ENCODE measurements at places on chromosomes 12 and 14.

DNA sequence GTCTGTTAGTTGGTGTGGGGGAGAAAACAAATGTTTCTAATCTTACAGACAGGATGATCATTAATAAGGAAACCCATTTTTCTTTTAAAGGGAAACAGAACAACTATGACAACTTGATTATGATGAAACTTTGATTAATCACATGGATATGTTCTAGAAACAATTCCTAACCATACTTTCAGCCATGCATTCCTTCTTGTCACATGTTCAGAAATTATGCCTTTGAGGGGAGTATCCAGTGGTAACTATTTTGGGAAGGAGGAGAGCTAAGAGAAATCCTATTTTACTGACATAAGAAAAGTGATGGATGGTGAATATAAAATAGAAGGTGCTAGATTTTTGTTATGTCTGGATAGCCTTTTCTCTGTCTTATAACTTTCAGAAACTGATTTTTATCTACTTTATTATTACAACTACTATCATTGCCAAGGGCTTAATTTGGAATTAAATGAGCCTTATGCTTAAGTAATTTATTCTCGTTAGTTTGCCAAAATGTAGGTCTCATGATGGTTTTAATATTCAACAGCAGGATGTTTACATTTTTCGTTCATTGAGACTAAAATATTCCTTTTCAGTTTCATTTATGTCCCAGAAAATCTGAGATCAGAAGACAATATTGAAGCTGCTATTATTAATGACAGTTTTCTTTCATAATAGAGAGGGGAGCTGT is 200.1 kb downstream of the TMTC2 start:
- no peak for DNase-seq

DNA sequence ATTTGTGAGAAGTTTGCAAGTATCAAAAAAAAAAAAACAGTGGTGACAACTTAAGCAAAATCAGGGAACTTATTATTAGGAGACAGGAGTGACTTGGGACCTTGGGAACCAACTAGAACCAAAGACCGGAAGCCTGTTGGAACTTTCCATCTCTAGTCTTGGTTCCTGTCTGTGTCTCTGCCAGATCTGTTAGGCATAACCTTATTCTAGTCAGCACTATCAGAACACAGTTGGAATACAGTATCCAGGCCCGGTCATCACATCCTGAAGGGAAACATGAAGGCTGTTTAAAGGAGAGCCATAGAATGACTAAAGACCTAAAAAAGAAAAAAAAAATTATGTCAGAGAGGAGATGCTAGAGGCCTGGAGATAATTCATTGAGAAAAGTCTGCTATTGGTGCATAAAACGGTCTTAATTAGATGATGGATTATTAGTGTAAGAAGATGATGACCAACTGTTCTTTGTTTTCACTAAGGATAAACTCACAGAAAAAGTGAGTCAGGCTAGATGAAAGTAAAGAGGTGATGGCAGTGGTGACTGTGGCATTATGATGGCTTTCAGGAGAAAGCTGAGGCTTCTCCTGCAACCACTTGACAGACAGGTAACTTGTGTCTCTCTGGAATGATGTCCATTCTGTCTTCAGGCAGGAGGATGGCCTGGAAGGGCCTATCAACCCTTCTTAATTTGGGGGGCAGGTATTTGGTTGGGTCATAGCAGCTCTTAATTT is 28.2 kb downstream of the DACT1 start:
- DNase-seq: no peak

GRCh38 chr12:23169012-23169695 is 544.2 kb downstream of the ETNK1 start:
- no peak for DNase-seq

DNA sequence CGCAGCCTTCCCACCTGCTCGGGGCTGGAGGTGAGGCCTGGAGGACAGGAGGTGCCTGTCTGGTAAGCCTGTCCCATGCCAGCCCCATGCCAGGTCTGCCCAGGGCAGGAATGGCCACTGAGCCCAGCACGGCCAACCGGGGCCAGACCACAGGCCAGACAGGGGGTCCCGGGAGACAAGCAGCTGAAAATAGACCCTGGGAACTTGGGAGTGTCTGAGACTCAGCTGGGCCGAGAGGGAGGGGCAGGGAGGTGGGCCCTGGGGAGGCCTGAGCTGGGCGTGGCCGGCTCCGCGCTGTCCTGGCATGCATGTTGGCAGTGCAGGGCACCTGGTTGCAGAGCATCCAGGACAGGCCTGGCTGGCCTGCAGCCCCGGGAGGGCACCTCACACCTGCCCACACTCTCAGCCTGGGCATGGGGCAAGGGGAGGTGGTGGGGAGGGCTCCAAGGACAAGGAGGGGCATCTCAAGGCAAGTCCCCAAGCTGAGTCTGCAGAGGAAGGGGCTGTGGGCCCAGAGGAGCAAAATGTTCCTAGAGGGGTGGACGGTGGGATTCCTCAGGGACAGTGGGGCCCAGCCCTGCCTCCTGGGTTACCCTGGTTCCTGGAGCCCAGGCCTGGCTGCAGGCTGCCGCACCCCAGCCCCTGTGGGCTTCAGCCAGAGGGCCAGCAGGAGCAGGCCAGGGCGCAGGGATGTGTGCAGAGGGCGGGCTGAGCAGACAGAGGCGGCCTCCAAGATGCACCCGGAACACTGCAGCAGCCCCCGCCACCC is 3.2 kb upstream of the CRIP1 start:
- no peak for DNase-seq

GRCh38 chr12:123261196-123261595 is 10.5 kb downstream of the CDK2AP1 start:
- no peak for DNase-seq

- DNase-seq: no peak
These were observed 68.2 kb upstream of the EVL start for GRCh38 chr14:99996951-99997571.

DNA sequence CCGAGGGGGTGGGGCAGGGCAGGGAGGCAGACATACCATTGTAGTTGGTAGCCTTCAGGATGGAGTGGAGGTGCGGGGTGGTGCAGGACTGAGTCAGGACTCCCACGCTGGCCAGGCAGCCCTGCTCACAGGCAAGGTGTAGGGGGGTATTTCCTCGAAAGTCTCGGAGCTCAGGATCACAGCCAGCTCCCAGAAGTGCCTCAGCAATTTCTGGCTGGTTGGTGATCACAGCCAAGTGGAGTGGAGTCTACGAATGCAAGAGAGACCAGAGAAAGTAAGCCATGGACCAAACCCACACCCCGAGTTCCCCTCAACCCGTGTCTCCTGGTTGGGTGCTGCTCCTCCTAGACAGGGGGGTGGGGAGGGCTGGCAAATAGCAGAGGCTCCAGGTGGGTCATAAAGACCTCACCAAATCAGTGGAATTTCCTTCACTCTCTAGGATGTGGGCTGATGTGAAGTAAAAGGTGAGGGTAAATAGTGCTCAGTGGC is 1.4 kb downstream of the NFKBIA start:
- no peak for DNase-seq

DNA sequence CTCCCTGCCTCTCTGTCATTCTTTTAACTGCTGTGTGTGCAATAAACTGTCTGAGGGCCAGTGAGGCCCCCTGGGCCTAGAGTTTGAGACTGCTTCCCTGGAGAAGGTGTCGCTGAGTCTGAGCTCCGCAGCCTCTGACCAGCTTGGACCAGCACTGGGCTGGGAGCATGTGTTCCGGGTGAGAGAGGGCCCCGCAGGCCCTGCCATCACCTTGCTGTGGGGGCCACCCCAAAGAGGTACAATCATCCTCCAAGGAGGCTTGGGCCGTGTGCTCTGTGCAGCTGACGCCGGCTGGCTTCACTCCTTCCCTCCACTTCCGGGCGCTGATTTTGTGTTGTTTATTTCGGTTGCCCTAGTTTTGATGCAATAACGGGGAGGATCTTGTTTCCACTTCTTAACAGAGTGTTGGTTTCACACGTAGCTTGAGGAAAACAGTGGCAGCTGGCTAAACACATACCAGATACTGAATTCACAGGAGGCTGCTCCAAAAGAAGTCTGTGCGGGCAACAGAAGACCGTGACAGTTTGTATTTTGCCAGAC is 121.6 kb downstream of the TMEM132C start:
- no peak for DNase-seq

DNA sequence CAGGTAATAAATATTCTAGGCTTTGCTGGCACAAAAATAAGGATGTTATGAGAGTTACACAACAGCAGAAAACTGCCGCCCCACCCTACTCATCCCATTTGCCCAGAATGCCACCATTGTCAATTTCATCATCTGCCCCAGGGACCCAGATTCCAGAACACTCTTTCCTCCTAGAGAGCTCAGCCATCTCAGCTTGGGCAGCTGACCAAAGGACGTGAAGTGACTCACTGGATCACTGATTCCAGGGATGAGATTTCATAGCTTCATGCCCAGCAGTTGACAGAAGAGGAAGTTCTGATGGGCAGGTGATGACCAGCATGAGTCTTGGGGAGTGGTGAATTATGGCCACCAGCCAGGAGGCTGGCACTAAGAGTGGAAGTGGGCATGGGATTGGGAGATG is 450.3 kb downstream of the RMST start:
- DNase-seq: no peak

DNA sequence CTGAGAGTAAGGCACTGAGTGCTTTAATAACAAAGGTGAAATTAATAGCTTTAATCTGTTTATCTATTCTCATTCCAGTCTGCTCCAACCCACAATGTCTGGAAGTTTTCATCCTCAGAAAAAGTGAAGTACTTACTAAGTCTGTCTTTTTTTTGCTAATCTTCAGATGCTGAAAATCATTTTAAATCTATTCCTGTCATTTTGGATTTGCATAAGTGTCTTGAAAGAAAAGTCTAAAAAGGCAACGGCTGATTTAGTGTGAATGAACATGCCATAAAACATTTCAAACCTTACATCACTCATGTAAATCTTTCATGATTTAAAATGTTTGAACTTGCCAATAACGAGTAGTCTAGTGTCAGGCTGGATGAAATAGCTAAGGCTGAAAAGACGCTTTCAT is 685.6 kb downstream of the RPS29 start:
- no peak for DNase-seq

- DNase-seq: no peak
These were observed 746.6 kb downstream of the LRFN5 start for GRCh38 chr14:42353315-42353714.

GRCh38 chr14:54893151-54893760 is 9.4 kb downstream of the GCH1 start:
- DNase-seq: no peak

- DNase-seq: no peak
These were observed 330.9 kb downstream of the FOXG1 start for GRCh38 chr14:29097476-29097875.

DNA sequence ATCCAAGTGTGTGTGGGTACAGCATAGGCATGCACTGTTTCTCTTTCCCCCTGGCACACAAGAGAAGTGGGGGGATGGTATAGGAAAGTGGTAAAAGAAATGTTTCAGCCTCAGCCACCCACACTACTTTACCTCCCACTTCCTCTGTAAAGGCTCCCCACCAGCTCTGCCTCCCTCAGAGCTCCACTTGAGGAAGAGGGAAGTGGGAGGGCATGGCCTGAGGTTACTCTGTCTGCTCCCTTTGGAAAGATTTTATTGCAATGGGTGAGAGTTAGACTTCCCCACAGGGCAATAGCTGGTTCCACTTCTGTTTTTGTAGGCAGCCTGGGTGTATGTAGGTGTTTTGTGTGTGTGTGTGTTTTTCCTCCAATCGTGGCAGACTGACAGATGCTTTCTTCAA is 145.3 kb downstream of the SSPN start:
- no peak for DNase-seq

DNA sequence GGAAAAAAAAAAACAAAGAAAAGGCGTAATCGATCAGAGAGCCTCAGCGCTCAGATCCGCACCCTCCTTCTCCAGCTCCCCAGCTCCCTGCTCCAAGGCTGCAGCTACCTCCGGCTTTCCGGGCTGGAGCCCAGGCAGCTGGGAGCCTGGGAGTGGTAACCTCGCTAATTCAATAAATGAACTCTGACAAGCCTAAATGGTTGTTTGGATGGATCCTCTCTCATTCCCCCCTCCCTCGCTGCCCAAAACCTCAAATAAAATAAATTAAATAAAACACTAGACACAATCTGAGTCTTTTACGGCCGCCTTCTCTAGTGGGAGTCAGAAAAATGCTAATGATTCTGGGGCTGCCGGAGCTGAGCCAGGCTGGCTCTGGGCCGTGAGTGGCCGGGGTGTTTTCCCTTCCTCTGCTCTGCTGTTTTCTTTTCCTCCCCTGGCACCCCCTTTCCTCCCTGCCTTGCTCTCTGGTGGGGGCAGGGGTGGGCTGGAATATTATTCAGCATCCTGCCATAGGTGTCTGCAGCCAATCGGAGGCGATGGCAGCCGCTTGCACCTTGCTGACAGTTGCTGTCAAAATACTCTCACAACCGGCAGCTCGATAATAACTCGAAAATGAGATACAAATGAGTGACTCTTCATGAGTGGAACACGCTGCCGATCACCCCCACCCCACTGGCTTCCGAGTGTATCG is 76.1 kb downstream of the RBM19 start:
- DNase-seq: no peak

- DNase-seq: no peak
These were observed 1.7 kb downstream of the KRT79 start for GRCh38 chr12:52832451-52832850.

DNA sequence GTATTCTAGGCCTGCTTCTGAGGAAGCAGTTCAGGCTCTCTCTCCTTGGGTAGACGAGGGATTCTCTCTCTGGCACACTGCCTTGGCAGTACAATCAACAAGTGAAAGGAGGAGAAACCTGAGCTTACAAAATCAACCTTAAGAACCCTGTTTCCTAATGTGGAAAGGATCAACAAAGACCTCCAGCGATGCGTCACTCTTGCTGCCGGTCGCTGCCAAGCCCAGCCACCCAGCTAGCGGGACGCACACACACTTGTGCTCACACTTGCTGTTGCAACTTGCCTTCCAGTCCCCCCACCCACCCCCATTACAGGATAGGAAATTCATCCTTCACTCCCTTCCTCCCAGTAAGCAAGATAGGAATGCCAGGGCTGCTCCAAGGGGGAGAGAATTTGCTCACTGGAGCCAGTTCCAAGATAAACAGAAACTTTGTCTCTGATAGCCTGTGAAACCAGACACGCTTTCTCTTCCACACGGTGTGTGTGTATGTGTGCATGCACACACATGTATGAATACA is 144.3 kb downstream of the BCL11B start:
- DNase-seq: no peak

DNA sequence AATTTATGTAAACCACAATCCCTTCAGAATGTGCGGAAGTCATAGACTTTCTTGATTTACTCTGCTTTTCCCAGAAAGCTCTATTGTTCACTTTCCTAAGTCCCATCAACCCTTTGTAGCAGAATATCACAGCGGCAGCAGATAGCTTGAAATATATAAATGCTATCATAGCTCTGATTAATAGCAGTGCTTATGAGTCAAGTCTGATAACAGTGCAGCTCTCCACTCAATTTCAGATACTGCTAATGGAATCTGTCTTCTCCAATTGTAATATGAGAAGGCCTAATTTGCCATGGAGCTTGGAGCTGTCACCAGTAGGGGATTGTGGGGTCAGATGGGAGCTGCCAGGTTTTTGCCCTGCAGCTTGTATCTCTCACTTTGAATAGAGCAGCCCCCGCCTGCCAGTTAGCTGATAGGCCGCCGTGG is 10.9 kb downstream of the TMEM260 start:
- DNase-seq: no peak

DNA sequence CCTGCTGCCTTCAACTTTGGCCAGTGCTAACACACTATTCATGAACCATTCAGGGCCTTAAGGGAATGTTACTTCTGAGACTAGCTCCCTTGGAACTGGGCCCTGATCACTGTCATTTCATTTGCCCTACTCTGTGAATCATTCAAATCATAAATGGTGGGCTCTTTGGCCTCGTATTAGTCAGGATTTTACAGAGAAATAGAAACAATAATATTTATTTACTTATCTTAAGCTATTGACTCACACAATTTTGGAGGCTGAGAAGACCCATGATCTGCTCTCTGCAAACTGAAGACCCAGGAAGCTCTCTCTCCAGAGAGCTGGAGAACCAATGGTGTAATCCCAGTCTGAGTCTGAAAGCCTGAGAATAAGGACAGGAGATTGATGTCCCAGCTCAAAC is 398.5 kb downstream of the LRIG3 start:
- DNase-seq: no peak
